ENCODE measurements at places on chromosomes 1 and 21.

DNA sequence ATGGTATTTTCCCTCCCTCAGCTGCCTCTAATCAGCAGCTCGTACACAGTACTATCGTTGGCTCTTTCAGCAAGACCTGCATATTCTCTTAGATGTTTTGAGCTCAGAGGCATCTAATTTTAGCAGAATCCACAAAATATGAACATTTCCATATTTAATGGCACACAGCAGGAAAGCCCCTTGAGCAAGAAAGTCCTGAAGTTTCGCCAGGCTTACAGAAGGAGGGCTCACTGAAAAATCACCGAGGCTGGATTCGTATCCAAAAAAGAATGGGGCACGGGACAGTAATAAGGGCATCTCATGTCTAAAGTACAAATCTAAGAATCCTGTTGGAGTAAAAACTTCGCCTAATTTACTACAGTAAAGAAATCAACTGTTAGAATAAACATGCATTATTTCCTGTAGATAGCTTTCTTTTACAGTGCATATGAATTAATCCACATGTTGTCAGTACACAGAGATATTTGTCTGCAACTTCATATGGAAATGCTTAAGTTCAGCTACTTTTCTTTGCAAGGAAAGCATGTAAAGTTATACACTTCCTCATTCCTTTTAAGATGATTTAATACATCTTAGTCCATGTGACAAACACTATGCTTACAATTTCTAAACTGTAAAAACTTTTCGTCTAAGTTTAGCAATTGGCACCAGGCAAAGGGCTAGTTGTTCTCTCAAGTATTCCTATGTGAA is 1205.3 kb upstream of the ADGRL4 start:
- H3K27me3 ChIP-seq: no peaks in the 10 kb centered on the region
- DNase-seq: no peak
- no peak overlapping the region for H3K27ac ChIP-seq
- no peak overlapping the region for H3K4me3 ChIP-seq
- peaks cover 6% of the 10 kb centered on the region for H3K4me1 ChIP-seq

- no peak for DNase-seq
- peaks cover 14% of the 10 kb centered on the region for H3K36me3 ChIP-seq
- no peaks in the 10 kb centered on the region for H3K27me3 ChIP-seq
- H3K4me3 ChIP-seq: no peak overlapping the region
These were observed 30.5 kb downstream of the SIM2 start for GRCh38 chr21:36729310-36729970.

DNA sequence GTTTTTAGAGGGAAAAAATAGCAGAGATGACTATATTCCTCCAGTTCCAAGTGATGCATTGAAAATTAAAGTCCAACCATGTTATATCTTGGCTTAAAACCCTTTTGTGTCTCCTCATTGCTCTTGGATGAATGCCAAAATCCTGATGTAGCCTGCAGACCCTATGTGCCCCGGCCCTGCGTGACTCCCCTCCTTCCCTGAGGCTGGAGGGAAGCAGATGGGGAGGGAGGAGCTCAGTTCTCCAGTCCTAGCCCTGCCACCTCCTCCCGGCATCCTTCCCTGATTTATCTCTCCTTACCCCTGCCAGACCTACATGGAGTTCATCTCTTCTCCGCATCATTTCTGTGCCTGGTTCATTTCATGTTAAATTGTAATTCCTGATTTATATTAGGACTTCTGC is 397.4 kb downstream of the PTPRU start:
- H3K27me3 ChIP-seq: no peaks in the 10 kb centered on the region
- H3K36me3 ChIP-seq: no peaks in the 10 kb centered on the region
- H3K27ac ChIP-seq: no peak overlapping the region

DNA sequence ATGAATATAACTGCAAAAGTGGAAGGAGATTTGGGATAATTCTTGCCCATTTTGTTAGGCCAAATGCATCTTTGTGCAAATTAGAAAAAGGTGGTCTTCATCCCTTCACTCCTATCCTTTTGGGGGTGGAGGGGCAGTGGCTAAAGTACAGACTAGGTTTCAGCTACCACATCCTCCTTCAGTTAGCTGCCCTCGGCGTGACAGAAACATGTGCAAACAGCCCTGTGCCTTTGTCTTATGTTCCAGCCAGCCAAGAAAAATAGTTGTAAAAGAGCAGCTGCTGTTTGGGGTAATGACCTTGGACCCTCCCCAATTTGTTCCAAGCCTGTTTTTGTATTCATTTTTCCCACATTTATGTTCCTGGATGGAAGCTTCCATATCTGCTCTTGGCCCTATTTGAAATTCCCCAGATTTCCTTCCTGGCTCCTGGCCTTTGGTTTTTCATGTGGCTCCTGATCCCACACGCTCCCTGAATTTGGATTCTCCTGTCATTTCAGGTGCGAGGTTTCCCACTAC is 8.3 kb upstream of the LGALS8 start:
- no peaks in the 10 kb centered on the region for H3K36me3 ChIP-seq
- H3K27me3 ChIP-seq: no peaks in the 10 kb centered on the region
- H3K4me1 ChIP-seq: peaks cover 19% of the 10 kb centered on the region
- no peak overlapping the region for H3K4me3 ChIP-seq

DNA sequence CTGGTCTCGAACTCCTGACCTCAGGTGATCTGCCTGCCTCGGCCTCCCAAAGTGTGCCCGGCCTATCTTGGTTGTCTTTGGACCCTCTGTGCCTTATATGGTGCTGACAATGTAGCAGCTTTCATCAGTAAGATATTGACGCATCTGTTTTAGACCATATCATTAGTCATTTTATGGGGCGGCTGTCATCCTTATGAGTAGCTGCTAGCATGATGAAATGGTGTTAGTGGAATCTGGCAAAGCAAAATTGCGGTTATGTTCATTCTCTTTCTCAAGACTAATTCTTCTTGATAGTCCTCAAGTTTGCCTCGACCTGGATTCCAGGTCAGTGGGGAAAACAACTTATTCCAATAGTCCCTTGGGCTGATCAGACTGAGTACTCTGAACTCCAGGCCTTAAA is 199.9 kb downstream of the PRDM2 start:
- H3K27me3 ChIP-seq: no peaks in the 10 kb centered on the region
- no peaks in the 10 kb centered on the region for H3K36me3 ChIP-seq
- H3K27ac ChIP-seq: peak overlapping the region; percentile 92
- peak; percentile 84 for DNase-seq
- peaks cover 5% of the 10 kb centered on the region for H3K4me1 ChIP-seq
- H3K4me3 ChIP-seq: no peak overlapping the region

DNA sequence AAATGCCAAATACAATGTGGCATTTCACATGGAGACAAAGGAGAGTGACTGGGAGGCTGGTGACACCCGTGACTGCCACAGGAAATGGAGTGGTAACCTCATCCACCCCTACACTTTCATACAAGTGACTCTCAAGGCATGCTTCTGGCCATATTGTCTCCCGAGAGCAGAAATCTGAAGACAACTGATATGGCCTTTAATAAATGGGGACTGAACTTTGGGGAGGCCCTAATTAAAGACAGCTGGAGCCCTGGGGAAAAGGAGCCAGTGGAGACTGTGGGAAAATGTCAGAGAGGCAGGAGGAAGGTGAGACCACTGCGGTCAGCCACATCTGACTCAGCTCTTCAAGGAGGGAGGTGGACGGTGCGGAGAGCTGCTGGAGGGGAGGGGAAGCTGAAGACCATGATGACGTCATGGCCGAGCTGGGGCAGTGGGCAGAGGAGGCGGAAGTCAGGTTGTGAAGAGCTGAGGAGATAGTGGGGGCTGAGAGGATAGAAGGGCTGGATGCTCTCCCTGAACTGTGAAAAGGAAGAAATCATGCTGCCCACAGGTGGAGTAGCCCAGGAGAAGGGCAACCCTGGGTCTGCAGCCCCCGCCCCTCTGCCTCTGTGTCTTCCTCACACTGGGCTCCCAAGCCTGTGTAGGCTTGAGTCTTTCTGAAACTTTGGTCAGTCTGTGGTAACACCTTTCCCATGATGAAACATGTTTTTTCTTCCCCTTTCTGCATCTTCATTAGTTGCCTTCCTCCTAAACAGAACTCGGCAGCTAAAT is 14.0 kb upstream of the NCF2 start:
- H3K27ac ChIP-seq: no peak overlapping the region
- H3K27me3 ChIP-seq: no peaks in the 10 kb centered on the region
- H3K36me3 ChIP-seq: no peaks in the 10 kb centered on the region
- no peak overlapping the region for H3K4me3 ChIP-seq
- DNase-seq: no peak

GRCh38 chr21:37419228-37419906 is 52.8 kb downstream of the DYRK1A start:
- peaks cover 14% of the 10 kb centered on the region for H3K4me1 ChIP-seq
- H3K27ac ChIP-seq: no peak overlapping the region
- no peak overlapping the region for H3K4me3 ChIP-seq
- no peaks in the 10 kb centered on the region for H3K27me3 ChIP-seq
- DNase-seq: no peak

DNA sequence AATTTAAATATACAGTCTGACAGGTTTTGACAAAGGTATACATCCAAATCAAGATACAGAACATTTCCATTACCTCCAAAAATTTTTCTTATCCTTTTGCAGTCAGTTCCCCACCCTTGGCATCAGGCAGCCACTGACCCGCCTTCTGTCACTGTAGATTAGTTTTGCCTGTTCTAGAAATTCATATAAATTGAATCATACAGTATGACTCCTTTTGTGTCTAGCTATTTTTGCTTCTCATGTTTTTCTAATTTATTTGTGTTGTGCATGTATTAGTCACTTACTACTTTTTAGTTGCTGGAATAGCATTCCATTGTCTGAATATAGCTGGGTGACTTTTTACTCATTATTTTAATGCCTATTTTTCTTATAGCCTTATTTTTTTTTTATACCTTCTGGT is 3.8 kb downstream of the UTP25 start:
- DNase-seq: no peak
- peaks cover 69% of the 10 kb centered on the region for H3K36me3 ChIP-seq
- no peaks in the 10 kb centered on the region for H3K27me3 ChIP-seq
- H3K27ac ChIP-seq: no peak overlapping the region
- H3K4me3 ChIP-seq: no peak overlapping the region

- H3K4me1 ChIP-seq: peaks cover 6% of the 10 kb centered on the region
- DNase-seq: no peak
- H3K4me3 ChIP-seq: no peak overlapping the region
- H3K27ac ChIP-seq: no peak overlapping the region
These were observed 29.8 kb downstream of the CHD5 start for GRCh38 chr1:6150006-6150938.

- H3K4me1 ChIP-seq: peaks cover 32% of the 10 kb centered on the region
- no peaks in the 10 kb centered on the region for H3K27me3 ChIP-seq
- H3K4me3 ChIP-seq: peak overlapping the region; percentile 16
These were observed 36.7 kb upstream of the THEM4 start for GRCh38 chr1:151945725-151946722.

GRCh38 chr1:61089741-61090140 is 7.4 kb downstream of the NFIA start:
- H3K27me3 ChIP-seq: no peaks in the 10 kb centered on the region
- H3K4me3 ChIP-seq: no peak overlapping the region
- H3K4me1 ChIP-seq: peaks cover 32% of the 10 kb centered on the region
- no peak overlapping the region for H3K27ac ChIP-seq
- peaks cover 50% of the 10 kb centered on the region for H3K36me3 ChIP-seq
- no peak for DNase-seq

- peaks cover 8% of the 10 kb centered on the region for H3K4me1 ChIP-seq
- DNase-seq: no peak
- H3K4me3 ChIP-seq: no peak overlapping the region
- no peaks in the 10 kb centered on the region for H3K27me3 ChIP-seq
- H3K27ac ChIP-seq: no peak overlapping the region
These were observed 100.7 kb downstream of the SLC16A1 start for GRCh38 chr1:112855152-112855828.

DNA sequence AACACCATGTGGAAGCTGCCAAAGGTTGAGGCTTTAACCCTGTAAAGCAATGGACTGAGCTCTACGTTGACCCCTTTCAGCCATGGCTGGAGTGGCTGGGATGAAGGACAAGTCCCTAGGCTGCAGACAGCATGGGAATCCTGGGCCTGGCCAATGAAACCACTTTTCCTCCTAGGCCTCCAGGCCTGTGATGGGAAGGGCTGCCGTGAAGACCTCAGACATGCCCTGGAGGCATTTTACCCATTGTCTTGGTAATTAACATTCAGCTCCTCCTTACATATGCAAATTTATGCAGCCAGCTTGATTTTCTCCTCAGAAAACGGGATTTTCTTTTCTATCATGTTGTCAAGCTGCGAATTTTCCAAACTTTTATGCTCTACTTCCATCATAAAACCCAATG is 214.5 kb downstream of the RGS7 start:
- H3K4me1 ChIP-seq: peaks cover 5% of the 10 kb centered on the region
- peaks cover 5% of the 10 kb centered on the region for H3K36me3 ChIP-seq
- no peak for DNase-seq
- H3K27me3 ChIP-seq: no peaks in the 10 kb centered on the region
- no peak overlapping the region for H3K4me3 ChIP-seq
- H3K27ac ChIP-seq: no peak overlapping the region

DNA sequence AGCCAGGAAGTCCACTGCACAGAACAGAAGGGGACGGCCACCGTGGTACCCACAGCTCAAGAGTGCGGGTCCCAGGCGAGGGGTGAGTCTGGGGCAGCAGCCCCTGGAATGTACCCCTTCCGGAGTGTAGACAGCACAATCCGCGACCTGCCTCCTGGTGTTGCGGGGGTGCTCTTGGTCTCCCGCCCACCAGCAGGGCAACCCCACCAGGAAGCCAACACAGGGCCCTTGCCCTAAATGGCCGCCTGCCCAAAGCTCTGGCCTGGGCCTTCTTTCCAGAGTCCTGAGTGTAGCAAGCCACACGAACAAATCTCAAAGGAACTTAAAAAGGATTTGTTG is 1.1 kb upstream of the SLC19A1 start:
- H3K27me3 ChIP-seq: no peaks in the 10 kb centered on the region
- no peak overlapping the region for H3K27ac ChIP-seq
- no peak for DNase-seq
- H3K36me3 ChIP-seq: no peaks in the 10 kb centered on the region

DNA sequence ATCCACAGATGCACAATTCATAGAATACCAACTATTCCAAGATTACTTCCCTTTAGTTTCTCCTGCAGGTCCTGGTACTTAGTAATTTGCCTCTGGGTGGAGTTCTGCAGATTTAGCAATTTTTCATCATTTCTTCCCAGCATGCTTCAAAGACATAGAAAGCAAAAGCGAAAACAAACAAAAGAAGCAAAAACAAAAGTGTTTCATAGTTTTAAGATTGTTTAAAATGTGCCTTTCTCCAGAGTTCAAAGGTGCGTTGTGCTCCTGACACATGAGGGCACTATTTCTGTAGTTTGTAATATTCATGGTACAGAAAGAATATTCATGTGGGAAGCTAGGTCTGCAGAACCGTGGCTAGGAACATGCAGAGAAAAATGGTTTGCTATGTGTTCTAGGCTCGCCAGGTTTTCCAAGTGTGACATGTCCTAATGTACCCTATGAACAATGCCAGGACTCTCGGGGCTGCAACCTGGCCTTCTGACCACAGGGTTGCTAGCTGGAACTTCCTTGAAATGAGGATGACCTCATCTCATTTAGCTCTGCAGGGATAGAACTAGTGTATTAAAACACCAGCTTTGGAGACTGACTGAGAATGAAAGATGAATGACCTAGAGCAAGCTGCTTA is 30.0 kb upstream of the RCSD1 start:
- peaks cover 6% of the 10 kb centered on the region for H3K36me3 ChIP-seq
- no peak overlapping the region for H3K27ac ChIP-seq
- H3K4me3 ChIP-seq: no peak overlapping the region

- DNase-seq: no peak
- H3K36me3 ChIP-seq: no peaks in the 10 kb centered on the region
- H3K4me3 ChIP-seq: no peak overlapping the region
- H3K4me1 ChIP-seq: peaks cover 15% of the 10 kb centered on the region
- peaks cover 9% of the 10 kb centered on the region for H3K27me3 ChIP-seq
These were observed 77.6 kb upstream of the PGBD5 start for GRCh38 chr1:230503726-230504125.

- no peak for DNase-seq
- no peak overlapping the region for H3K27ac ChIP-seq
- no peaks in the 10 kb centered on the region for H3K36me3 ChIP-seq
- H3K27me3 ChIP-seq: peaks cover 2% of the 10 kb centered on the region
- H3K4me3 ChIP-seq: no peak overlapping the region
These were observed 77.5 kb downstream of the OMA1 start for GRCh38 chr1:58469016-58469415.
